ENCODE measurements at places on chromosomes 13 and 19.

GRCh38 chr19:4399812-4400134, 574 bp downstream of the SH3GL1 start:
- no peak for DNase-seq

DNA sequence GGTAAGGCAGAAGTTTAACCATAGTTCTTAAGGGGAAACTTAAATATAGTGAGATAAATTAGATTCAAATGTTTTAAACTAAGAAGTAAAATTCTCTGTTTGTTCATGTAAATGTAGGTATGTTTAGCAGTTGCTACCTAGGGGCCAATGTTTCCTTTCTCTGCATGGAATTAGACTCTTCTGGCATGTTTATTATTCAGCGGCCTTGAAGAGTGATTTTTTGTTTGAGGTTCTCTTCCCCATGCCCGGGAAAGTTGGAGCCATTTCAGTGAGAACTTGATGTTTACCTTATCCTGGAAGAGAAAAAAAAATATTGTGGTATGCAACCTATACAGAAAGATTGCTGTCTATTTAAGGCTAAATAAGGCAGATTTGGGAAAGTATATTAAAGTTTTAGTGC, 492.9 kb downstream of the KLF5 start:
- DNase-seq, result no peak

DNA sequence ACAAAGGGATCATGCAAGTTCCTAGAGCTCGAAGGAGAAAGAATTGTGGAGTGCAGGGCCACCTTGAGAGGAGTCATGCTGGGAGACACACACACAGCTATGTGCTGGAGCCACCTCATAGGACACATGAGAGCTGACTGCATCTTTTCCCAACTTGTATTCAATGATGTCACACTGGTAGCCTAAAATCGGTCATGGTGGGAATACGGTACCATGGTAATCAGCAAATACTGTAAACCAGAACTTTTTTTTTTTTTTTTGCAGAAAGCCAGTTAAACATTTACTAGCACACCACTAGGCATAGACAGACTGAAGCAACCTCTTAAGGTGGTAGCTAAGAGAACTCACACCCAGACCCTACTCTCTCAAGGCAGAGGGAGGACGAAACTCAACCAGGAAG, 47.0 kb upstream of the INTS6 start:
- DNase-seq, result no peak

DNA sequence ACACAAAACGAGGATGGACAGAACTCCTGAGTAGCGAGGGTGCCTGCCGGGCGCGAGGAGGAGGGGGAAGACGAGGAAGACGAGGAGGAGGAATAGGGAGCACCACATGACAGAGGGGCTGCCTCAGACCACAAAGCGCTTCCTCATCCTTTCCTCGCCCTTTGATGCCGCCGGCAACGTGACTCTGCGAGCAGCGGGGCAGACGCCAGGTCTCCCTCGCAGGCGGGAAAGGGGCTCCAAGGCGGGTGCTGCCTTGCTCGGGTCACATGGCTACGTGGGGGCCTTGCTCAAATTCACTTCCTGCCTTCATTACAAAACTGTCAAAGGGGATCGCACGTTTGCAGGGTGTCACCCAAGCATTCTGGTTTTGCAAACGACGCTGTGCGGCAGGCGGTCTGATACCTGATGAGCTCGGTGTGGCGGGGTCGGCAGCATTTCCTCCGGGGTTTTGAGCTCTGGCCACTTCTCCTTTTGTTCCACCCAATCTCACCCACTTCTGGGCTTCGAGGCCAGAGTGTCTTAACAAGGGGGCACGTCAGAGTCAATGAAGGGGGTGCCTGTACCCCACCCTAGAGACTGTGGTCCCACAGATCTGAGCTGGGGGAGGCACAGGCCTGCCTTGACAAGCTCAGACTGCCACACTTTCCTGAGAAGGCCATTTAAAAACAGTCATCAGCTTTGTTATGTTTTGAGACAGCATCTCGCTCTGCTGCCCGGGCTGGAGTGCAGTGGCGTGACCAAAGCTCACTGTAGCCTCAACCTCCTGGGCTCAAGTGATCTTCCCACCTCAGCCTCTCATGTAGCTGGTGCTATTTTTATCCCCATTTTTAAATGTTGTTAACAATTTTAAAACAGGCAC, 14.9 kb downstream of the MAP2K2 start:
- DNase-seq, result peak; percentile 55

GRCh38 chr19:11375143-11375948, 880 bp downstream of the SWSAP1 start:
- peak; percentile 76 for DNase-seq

GRCh38 chr19:55688422-55689218, 13.6 kb downstream of the EPN1 start:
- no peak for DNase-seq

GRCh38 chr19:40599902-40600569, 1.1 kb upstream of the LTBP4 start:
- DNase-seq, result no peak

GRCh38 chr19:54266133-54266532, 9.1 kb upstream of the LILRB5 start:
- DNase-seq, result peak; percentile 71

DNA sequence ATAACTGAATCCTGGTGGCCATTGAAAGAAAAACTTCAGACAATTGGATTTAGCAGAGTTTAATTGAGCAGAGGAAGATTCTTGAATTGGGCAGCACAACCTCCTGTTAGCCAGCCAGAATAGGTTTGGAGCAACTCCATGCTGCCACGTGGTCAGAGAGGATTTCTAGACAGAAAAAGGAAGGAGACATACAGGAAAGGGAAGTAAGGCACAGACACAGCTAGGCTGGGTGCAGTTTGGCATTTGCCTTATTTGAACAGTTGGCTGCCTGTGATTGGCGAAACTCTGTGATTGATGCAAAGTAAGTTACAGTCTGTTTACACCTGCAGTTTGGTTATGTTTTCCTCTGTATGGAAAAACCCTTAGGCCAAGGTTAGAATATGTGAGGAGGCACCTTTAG, 85.8 kb upstream of the SPATA13 start:
- no peak for DNase-seq

All from stimulated activated CD4-positive, alpha-beta T cell treated with anti-CD3 and anti-CD28 coated beads, Interleukin-1b, Interleukin-23, amount 100 ng/mL, for 48 hours (primary cell).